Activated CD8-positive, alpha-beta memory T cell treated with anti-CD3 and anti-CD28 coated beads for 24 hours (primary cell): ENCODE measurements at places on chromosomes 12 and 14.

- no peak for DNase-seq
These were observed 424.4 kb upstream of the LMO3 start for GRCh38 chr12:17030338-17030737.

DNA sequence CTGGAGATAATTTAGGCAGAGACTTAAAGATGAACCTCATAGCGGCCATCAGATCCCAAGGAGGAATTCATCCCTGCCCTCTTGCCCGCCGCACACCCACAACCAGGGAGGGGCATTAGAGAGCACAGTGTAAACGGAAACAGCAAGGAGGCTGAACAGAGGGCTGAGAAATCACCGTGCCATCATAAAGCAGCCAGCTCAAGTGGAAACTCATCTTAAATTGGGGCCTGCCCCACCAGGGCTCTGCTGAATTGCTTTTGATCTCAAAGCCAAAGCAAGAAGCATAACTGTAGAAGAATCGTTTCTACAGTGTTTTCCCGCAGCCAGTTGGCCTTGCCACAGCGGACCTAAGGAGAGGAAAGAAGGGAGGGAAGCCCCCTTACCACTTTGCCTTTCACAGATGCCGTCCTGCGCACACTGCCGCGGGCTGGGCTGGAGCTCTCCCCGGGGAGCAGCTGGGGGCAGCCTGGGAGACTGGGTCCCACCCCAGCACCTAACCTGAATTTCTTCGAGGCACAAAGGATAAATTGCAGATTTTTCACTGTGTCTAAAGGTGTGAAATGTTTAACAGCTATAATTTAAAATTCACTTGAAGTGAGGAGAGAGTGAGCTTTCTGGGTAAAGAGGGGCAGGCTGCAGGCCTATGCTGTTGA lies 51.8 kb upstream of the MMP17 start:
- DNase-seq: no peak

DNA sequence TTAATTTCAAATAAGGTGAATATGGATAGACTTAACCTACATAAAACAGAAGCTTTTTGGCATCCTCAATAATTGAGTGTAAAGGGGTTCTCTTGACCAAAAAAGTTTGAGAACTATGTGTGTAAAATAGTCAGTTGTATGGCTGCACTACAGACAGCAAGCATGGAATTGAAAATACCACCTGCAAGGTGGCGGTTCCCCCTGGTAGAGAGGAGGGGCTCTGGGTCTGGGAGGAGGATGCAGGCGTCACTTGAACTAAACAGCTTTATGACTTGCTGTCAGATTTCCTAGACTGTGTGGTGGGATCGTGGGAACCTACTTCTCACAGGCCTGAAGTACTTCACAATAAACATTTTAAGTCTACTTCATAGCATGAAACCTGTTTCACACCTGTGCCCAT lies 6.3 kb downstream of the EVL start:
- no peak for DNase-seq

- no peak for DNase-seq
These were observed 85.9 kb upstream of the FOXN3 start for GRCh38 chr14:89502966-89503365.

- no peak for DNase-seq
These were observed 414.8 kb downstream of the RMST start for GRCh38 chr12:97877404-97877803.

- no peak for DNase-seq
These were observed 55.3 kb downstream of the PSMA6 start for GRCh38 chr14:35347323-35348043.

DNA sequence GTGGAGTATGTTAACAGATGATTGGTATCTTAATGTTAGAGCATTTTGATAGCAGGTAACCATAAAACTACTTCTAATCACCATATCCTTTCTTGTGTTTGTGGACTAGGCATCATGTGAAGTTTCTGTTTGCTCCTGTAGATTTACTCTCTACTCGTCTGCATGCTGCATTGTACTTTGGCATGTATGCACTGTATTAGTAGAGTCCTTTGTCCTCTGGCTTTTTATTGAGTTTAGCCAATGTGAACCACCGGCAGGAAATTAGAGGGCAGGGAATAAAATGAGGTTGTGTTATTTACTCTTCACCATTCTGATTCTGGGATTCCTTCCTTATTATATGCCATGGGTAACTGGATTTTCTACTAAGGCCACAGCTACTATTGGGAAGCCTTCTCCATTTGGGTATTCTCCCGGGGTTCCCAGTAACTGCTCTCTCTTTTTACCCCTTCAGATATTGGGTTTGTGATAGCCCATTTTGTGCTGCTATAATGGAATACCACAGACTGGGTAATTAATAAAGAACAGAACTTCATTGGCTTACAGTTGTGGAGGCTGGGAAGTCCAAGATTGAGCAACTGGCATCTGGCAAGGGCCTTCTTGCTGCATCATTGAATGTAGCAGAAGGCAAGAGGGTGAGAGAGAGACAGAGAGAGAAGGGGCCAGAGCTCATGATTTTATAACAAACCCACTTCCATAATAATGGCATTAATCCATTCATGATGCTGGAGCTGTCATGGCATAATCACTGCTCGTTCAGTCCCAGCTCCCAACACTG lies 22.4 kb downstream of the FAM177A1 start:
- no peak for DNase-seq

GRCh38 chr12:117685110-117685926 lies 283.5 kb downstream of the KSR2 start:
- DNase-seq: no peak
